ENCODE measurements at places on chromosomes 16 and 17. TPM values are rescaled to one million over a fixed set of nuclear protein-coding genes. Genes with fewer than 3 reads are reported as not detected.

DNA sequence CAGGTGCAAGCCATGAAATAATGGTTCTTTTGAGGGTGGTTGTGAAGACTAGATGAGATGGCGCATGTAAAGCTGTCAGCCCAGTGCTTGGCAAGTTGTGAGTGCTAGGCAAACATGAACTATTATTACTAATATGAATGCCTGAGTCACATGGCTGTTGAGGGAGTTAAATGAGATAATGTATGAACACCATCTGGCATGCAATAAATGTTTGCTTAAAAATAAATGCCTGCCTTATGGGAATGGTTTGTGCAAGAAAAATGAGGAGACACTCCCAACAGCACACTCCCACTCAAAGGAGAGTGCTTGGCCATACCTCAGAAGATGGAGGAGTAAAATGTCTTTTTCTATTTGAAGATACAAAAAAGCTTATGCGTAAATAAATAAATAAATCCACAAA, 3.6 kb downstream of the MAPK3 start:
- no peak overlapping the region for H3K27ac ChIP-seq
- peaks cover 28% of the 10 kb centered on the region for H3K36me3 ChIP-seq
- H3K4me3 ChIP-seq = no peak overlapping the region
- no peaks in the 10 kb centered on the region for H3K27me3 ChIP-seq
- H3K4me1 ChIP-seq = no peaks in the 10 kb centered on the region

DNA sequence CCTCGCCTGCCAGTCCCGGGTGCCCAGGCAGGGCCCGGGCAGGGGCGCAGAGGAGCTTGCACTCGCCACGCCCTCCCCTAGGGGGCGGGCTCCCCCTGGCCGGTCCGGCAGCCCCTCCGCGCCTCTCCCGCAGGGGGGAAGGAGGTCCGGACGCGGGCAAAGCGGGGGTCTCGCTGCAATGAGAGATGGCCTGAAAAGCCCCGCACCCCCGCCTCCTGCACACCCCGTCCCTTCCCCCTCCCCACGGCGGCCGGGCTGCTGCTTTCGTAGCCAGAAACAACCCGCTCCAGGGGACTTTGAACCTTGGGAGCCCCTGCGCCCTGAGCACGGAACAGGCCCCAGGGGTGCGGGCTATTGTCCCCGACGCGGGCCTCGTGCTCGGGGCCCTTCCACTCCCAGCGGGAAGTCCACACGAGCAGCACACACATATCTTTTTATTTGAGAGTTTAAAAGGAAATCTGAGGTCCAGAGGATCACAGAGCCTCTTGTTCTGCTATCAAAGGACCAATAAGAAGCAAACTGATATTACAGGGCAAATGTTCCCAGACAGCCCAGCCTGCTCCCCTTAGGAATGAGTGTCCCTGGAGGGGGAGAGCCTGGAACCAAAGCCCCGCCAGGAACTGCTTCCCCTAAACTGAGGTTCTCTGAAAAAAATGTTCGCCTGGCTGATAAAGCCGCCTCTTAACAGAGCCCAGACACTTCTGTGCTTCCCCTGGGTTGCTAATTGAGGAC, 5.8 kb upstream of the CBX4 start:
- H3K27ac ChIP-seq = no peak overlapping the region
- H3K27me3 ChIP-seq = peaks cover 56% of the 10 kb centered on the region
- no peaks in the 10 kb centered on the region for H3K36me3 ChIP-seq
- peak overlapping the region; percentile 73 for H3K4me3 ChIP-seq

The PDPK1 gene
- 32.8 TPM for total RNA-seq

The PEMT gene
- total RNA-seq = 63.2 TPM

GRCh38 chr16:53534206-53534605, 31.2 kb upstream of the AKTIP start:
- H3K4me1 ChIP-seq = no peaks in the 10 kb centered on the region
- no peak overlapping the region for H3K4me3 ChIP-seq
- peaks cover 10% of the 10 kb centered on the region for H3K36me3 ChIP-seq
- DNase-seq = no peak
- no peak overlapping the region for H3K27ac ChIP-seq

The CX3CL1 gene
- total RNA-seq = 1.6 TPM

The RAP1GAP2 gene
- total RNA-seq = 32.2 TPM

DNA sequence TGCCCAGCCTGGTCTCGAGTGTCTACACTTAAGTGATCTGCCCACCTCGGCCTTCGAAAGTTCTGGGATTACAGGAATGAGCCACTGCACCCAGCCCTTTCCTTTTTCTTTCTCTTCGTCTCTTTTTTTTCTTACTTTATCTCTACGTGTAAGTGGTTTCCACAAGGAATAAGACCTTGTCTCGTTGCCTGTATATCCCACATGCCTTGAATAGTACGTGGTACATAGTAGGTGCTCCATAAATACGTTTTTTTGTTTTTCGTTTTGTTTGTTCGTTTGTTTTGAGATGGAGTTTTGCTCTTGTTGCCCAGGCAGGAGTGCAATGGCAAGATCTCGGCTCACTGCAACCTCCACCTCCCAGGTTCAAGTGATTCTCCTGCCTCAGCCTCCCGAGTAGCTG, 86.0 kb downstream of the YPEL2 start:
- DNase-seq = no peak
- H3K36me3 ChIP-seq = no peaks in the 10 kb centered on the region
- H3K27ac ChIP-seq = no peak overlapping the region
- H3K27me3 ChIP-seq = no peaks in the 10 kb centered on the region

The CDH5 gene
- total RNA-seq = not detected

GRCh38 chr17:57259306-57259705, 3.0 kb downstream of the MSI2 start:
- peak overlapping the region; percentile 81 for H3K4me3 ChIP-seq
- H3K27ac ChIP-seq = peak overlapping the region; percentile 49
- DNase-seq = no peak
- H3K4me1 ChIP-seq = peaks cover 15% of the 10 kb centered on the region
- peaks cover 3% of the 10 kb centered on the region for H3K27me3 ChIP-seq

- no peak for DNase-seq
- peaks cover 6% of the 10 kb centered on the region for H3K4me1 ChIP-seq
- peaks cover 3% of the 10 kb centered on the region for H3K36me3 ChIP-seq
- H3K27ac ChIP-seq = no peak within 1 kb of the TSS
- H3K27me3 ChIP-seq = no peaks in the 10 kb centered on the region
These were observed at the start of gene PLEKHH3 for GRCh38 chr17:42676424-42677011. PLEKHH3 (minus strand) TSS chr17:42676994; CDS start chr17:42676563, 431 bp downstream.

GRCh38 chr17:28725166-28725659, 820 bp downstream of the TLCD1 start:
- peak overlapping the region; percentile 95 for H3K4me3 ChIP-seq
- H3K27ac ChIP-seq = peak overlapping the region; percentile 29
- peaks cover 51% of the 10 kb centered on the region for H3K36me3 ChIP-seq

DNA sequence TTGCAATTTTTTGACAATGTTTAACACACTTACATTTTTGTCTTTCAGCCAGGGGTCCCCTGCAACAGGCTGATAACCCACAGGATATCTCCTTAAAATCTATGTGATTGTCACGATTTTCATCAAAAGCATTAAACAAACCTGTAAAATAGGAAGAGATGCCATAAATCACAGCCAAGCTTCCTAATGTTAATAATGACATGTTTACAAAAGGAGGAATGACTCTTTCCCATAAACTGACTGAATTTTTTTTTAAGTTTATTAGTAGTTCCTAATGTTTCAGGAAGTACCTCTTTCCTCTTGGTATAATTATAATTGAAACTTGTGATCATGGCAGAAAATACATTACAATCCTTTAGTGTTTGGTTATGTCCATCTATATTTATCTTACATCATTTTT, 119.6 kb downstream of the CA4 start:
- no peaks in the 10 kb centered on the region for H3K27me3 ChIP-seq
- no peak overlapping the region for H3K4me3 ChIP-seq
- DNase-seq = no peak
- H3K4me1 ChIP-seq = no peaks in the 10 kb centered on the region

DNA sequence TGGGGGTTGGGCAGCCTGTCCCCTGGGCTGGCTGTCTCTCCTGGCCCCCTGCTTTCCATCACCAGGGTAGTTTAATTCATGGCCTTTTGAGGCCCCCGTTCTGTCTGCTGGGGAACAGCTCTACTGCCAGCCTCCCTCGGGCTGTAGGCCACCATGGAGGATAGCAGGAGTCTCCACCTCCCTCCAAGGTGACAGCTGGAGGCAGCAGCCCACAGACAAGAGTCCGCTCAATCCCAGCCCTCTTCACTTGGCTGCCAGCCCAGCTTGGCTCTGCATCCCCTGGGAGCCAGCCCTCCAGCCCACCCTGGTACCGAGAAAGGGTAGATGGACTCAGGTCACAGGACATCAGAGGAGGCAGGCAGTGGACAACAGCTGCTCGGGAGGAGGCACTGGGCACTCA, 194.6 kb upstream of the SDK2 start:
- no peak for DNase-seq
- no peak overlapping the region for H3K4me3 ChIP-seq
- H3K4me1 ChIP-seq = no peaks in the 10 kb centered on the region
- no peak overlapping the region for H3K27ac ChIP-seq
- no peaks in the 10 kb centered on the region for H3K27me3 ChIP-seq

The DERL2 gene
- total RNA-seq = 83.2 TPM

- H3K36me3 ChIP-seq = no peaks in the 10 kb centered on the region
- H3K27me3 ChIP-seq = no peaks in the 10 kb centered on the region
- peaks cover 5% of the 10 kb centered on the region for H3K4me1 ChIP-seq
- no peak overlapping the region for H3K27ac ChIP-seq
- no peak for DNase-seq
- H3K4me3 ChIP-seq = peak overlapping the region; percentile 89
These were observed 1.5 kb downstream of the GAA start for GRCh38 chr17:80102664-80103448.

DNA sequence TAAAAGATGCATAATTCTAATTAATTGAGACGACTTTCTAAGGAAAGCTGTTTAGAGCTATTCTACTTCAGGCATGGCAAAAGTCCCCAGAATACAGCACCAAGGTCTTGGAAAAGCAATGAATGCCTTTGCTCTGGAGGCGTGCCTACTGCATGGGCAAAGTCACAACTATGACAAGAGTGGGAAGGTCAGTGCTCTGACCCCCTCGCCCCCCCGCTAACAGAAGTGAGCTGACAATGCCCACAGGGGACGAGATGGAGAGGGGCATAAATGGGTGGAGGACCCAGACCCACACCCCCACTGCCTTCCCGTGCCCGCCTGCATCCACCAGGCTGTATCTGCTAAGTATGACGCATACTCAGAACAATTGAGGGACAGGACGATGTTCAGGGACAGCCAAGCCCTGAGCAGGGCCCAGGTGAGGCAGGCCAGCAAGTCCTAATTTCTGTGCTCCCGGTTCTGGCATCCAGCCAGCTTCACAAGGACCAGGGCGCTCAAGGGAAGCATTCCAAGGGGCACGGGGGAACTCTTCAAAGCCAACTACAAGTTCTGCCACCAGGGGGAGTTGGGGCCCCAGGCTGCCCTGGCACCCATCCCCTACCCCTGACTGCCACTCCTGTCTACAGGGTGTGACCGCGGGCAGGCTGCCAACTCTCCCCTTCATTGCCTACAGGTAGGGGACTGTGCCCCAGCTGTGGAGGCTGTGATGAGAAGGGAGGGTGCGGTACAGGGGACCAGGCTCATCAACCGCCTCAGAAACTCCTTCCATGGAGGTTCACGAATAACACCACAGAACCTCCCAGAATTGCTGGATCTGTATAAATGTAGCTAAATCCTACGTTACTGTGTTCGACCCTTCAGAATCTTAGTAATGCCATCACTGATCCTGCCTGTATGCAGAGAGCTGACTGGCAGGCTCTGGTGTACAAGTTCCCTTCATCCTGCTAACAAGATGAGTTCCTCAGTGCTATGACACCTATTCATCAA, 20.8 kb downstream of the NPRL3 start:
- no peak overlapping the region for H3K4me3 ChIP-seq
- H3K4me1 ChIP-seq = peaks cover 2% of the 10 kb centered on the region
- no peaks in the 10 kb centered on the region for H3K36me3 ChIP-seq
- H3K27ac ChIP-seq = no peak overlapping the region

- no peak for DNase-seq
- no peak overlapping the region for H3K27ac ChIP-seq
- no peaks in the 10 kb centered on the region for H3K36me3 ChIP-seq
- H3K4me1 ChIP-seq = peaks cover 4% of the 10 kb centered on the region
- H3K27me3 ChIP-seq = no peaks in the 10 kb centered on the region
These were observed 64.0 kb downstream of the SOX9 start for GRCh38 chr17:72184805-72185204.

- H3K27me3 ChIP-seq = no peaks in the 10 kb centered on the region
- H3K36me3 ChIP-seq = peaks cover 8% of the 10 kb centered on the region
- 0 out of 2 replicates have a peak, but pooled peaks cover 4% of the 10 kb centered on the region for H3K4me1 ChIP-seq
- H3K4me3 ChIP-seq = no peak overlapping the region
- DNase-seq = peak; percentile 80
These were observed 33.4 kb upstream of the CLEC18A start for GRCh38 chr16:69917739-69918138.

- H3K36me3 ChIP-seq = peaks cover 16% of the 10 kb centered on the region
- no peak for DNase-seq
- H3K27ac ChIP-seq = no peak overlapping the region
- no peaks in the 10 kb centered on the region for H3K4me1 ChIP-seq
These were observed 48.3 kb upstream of the ERN1 start for GRCh38 chr17:64178011-64178825.

- no peaks in the 10 kb centered on the region for H3K27me3 ChIP-seq
- no peak for DNase-seq
- H3K4me1 ChIP-seq = no peaks in the 10 kb centered on the region
- no peak overlapping the region for H3K27ac ChIP-seq
These were observed 34.7 kb upstream of the VPS4A start for GRCh38 chr16:69276148-69277115.

The DPEP1 gene
- total RNA-seq = 1.1 TPM

The NOXO1 gene
- total RNA-seq = 1.7 TPM

- no peaks in the 10 kb centered on the region for H3K4me1 ChIP-seq
- DNase-seq = peak; percentile 33
- H3K4me3 ChIP-seq = no peak overlapping the region
- H3K36me3 ChIP-seq = peaks cover 83% of the 10 kb centered on the region
- H3K27ac ChIP-seq = no peak overlapping the region
These were observed 5.3 kb downstream of the ELOB start for GRCh38 chr16:2771496-2772402.

- DNase-seq = no peak
- no peak overlapping the region for H3K4me3 ChIP-seq
- H3K27ac ChIP-seq = no peak overlapping the region
- H3K36me3 ChIP-seq = no peaks in the 10 kb centered on the region
These were observed 11.4 kb upstream of the C1QL1 start for GRCh38 chr17:44979426-44979995.

The MRPS34 gene
- 205 TPM for total RNA-seq

DNA sequence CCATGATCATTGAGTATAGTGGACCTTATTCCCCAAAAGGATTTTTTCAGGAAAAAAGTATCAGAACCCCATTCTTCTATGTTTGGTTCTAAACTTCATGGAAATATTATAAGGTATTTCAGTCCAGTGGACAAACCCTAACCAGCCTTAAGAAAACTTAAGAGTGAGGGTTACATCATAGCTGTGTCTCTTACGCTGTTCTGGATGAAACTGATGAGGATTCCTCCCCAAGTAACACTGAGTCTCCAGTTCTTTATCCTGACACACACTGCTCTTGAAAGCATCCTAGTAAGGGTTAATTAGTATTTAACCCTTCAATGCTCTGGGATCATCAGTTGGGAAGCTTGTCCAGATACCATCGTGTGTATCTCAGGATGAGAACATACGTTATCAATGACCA, 5.0 kb downstream of the LYRM1 start:
- H3K27me3 ChIP-seq = no peaks in the 10 kb centered on the region
- H3K4me3 ChIP-seq = no peak overlapping the region
- DNase-seq = no peak
- H3K27ac ChIP-seq = no peak overlapping the region
- no peaks in the 10 kb centered on the region for H3K4me1 ChIP-seq

The KRT39 gene
- total RNA-seq = not detected

The EME1 gene
- 16.5 TPM for total RNA-seq

The TBC1D28 gene
- 0.24 TPM for total RNA-seq

GRCh38 chr17:77631307-77631706, 327.2 kb upstream of the TNRC6C start:
- H3K27ac ChIP-seq = no peak overlapping the region
- H3K4me3 ChIP-seq = no peak overlapping the region
- DNase-seq = no peak
- H3K36me3 ChIP-seq = peaks cover 4% of the 10 kb centered on the region
- H3K27me3 ChIP-seq = no peaks in the 10 kb centered on the region
- H3K4me1 ChIP-seq = no peaks in the 10 kb centered on the region

The KIF2B gene
- not detected for total RNA-seq

Data from H9 (cell line).